Kidney epithelial cell (primary cell): ENCODE measurements at places on chromosomes 4 and X.

DNA sequence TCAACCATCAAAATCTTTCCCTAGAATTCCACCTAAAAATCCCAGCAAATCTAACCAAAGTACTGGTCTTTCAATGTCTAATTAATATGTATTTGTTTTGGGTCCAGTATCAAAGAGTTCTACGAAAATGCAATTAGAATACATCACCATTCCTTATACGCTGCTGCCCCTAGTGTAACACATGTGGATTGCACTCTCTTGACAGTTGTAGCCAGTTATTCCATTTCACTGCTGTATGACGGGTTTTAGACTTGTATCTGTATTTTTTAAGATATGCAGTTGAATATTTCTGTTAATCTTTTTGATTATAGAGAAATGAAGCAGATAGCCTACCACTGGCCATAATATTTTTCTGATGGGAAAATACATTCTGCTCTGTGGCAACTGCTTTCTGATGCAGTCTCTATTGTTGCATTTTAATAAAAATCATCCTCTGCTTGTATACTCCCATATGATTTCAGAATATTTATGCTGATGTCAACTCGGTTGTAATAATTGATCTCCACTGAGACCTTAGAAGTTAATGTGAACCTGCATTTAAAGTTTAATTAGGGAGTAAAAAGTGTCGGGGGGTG, 17.1 kb upstream of the PAGE2B start:
- DNase-seq: no peak

GRCh38 chrX:7115557-7115956, 32.0 kb upstream of the STS start:
- no peak for DNase-seq

GRCh38 chrX:140431521-140431920, 73.3 kb downstream of the SOX3 start:
- DNase-seq: no peak

GRCh38 chrX:84735025-84735424, 232.8 kb upstream of the HDX start:
- no peak for DNase-seq

DNA sequence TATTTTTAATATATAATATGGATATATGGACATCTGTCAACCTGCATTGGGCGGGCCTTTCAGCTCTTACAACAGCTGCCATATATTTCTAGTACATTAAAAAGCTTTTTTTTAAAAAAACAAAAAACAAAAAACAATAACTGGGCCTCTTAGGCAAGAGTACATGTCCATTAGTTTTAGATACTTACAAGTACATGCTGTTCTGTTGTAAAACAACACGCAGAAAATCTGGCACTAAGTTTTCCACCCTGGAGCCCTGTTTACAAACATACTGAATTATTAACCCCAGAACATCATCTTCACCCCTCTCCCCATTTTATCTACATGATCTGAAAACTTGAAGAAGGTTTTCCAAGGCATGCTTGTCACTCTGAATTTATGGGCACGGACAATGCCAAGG, 29.8 kb downstream of the RAI2 start:
- DNase-seq: no peak

GRCh38 chr4:55637272-55637820, 1.2 kb upstream of the NMU start:
- no peak for DNase-seq

DNA sequence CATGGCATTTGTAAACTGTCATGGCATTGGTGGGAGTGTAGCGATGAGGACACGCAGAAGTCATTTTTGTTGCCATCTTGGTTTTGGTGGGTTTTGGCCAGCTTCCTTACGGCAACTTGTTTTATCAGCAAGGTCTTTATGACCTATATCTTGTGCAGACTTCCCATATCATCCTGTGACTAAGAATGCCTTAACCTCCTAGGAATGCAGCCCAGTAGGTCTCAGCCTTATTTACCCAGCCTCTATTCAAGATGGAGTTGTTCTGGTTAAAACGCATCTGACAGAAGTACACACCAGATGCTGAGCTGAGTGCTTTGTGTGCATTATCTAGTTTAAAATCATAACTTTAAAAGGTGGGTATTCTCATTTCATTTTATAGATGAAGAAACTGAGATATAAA, 268.8 kb upstream of the GALNT7 start:
- DNase-seq: no peak

GRCh38 chr4:6422866-6423265, 49.5 kb downstream of the PPP2R2C start:
- DNase-seq: no peak

- no peak for DNase-seq
These were observed 62.1 kb downstream of the RHOXF2B start for GRCh38 chrX:120015145-120016067.

- no peak for DNase-seq
These were observed 7.8 kb downstream of the FRMPD3 start for GRCh38 chrX:107457289-107457688.

- DNase-seq: no peak
These were observed 4.2 kb downstream of the TSPAN5 start for GRCh38 chr4:98653890-98654867.

DNA sequence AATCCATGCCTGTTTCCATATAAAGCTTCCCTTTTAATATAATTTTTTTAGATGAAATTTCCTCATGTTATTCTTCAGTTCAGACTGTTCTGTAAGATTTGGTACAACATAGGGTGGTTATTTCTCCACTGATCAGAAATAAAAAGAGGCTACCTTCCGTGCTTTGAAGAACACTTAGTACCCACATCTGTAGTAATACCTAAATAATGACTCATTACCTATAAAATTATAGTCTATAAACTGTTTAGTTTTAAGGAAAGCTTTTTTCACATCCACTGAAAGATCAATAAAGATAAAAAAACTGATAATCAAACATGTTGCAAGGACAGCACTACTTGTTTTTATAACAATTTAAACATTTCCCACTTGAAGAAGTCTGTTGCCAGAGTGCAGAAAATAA, 23.9 kb downstream of the TRPC3 start:
- no peak for DNase-seq
